ENCODE measurements at places on chromosomes 1 and 21.
A peak's percentile ranks its signal among the peaks of the same experiment; 100 is the strongest.

DNA sequence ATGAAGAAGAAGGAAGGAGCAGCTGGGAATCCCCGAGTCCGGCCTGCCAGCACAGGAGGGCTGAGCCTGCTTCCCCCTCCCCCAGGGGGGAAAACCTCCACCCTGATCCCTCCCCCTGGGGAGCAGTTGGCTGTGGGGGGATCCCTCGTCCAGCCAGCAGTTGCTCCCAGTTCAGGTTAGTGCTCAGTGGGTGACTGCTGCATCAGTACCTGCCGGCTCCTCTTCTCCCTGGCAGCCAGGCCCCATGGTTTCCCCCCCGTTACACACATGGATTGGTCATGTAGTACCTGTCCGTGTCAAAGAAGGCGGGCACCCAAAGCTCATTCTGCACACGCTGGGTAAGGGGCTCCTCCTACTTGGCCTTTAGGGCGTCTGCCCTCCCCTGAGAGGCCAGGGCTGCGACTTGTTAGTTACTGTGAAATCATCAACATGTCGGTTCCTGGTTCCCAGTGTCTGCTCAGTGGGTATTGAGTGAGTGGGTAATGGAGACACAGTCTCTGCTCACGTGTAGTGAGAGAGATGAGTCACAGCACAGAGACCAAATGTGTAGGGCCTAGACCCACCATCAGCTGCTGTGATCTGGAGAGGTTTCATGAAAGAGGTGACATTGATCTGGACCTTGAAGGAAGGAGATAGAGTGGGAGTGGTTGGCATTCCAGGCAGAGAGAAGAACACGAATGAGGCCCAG is 11.5 kb downstream of the NECAP2 start:
- peak; percentile 49 for DNase-seq

DNA sequence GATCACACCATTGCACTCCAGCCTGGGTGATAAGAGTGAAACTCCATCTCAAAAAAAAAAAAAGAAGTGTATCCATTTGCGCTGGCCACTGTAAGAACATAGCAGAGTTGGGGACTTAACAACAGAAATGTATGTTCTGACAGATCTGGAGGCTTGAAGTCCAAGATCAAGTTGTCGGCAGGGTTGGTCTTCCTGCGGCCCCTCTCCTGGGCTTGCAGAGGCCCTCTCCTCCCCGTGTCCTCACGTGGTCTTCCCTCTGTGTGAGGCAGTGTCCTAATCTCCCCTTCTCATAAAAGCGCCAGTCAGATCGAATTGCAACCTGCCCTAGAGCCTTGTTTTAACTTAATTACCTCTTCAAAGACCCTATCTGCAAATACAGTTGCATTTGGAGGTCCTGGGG is 52.6 kb downstream of the MT1HL1 start:
- no peak for DNase-seq

DNA sequence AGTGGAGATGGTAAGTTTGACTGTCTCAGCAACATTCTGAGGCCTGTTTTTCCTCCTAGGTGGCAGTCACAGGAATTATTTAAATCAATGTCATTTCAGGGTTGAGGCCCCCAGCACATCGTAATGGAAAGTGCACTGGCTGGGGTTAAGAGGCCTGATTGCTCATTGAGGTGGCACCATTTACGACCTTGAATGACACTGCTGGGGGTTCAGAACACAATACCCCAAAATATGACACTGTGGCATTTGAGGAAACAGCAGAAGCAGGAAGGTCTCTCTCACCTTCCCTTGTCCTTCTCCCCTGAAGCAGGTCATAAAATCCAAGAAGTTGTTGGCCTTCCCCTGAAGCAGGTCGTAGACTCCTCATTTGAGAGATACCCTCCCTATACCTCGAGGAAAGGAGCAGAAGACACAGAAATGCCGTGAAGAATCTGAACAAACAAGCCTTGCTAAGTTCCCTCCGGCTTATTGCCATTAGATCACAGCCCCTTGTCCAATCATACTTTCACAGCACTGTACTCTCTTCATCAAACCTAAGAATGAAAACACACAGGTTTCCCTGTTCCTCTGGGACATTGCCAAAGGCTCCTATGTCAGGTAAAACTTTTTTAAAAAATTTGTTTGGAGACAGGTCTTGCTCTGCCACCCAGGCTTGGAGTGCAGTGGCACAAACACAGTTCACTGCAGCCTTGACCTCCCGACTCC is 71.3 kb downstream of the S1PR1 start:
- no peak for DNase-seq

DNA sequence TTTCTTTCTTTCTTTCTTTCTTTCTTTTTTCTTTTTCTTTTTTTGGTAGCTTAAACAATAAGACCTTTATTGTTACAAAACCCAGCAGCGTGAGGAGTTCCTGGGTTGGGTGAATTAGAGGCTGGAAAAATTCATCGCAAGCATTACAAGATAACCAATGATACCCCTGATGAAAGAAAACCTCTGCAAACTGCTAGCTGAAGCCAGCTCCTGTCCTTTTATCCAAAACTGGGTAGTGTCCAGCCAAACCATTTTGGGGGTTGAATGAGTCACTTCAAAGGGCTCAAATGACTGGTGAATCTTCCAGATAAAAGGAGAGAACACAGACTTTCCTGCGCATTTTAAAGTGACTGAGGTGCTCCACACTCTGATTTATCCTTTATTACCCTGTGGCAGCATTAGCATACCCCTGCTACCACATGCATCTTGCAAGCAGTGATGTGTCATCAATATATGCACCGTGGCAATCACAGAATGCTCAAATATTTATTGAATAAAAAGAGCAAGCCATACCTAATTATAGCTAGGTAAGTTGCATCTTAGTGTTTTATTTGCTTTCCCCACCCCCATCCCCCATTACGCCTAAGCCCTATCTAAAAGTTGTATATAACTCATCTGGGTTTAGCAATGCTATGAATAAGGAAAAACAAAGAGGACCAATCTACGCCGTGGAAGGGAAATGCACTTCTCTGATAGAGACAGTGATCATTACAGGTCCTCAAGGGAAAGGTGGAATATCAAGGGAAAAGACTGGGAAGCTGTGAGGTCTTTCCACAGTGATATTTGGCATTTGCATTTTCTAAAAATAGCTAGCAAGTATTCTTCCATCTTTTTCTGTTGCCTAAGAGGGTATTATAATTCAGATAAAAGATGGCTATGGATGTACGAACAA is 32.4 kb upstream of the CEP350 start:
- DNase-seq, result no peak

- DNase-seq, result no peak
Observed at GRCh38 chr1:200972985-200973742, 50.4 kb downstream of the KIF21B start.

GRCh38 chr1:199422206-199422605 is 605.3 kb upstream of the NR5A2 start:
- DNase-seq, result no peak

- DNase-seq, result no peak
Observed at GRCh38 chr1:180572760-180573159, 14.0 kb downstream of the OVAAL start.

DNA sequence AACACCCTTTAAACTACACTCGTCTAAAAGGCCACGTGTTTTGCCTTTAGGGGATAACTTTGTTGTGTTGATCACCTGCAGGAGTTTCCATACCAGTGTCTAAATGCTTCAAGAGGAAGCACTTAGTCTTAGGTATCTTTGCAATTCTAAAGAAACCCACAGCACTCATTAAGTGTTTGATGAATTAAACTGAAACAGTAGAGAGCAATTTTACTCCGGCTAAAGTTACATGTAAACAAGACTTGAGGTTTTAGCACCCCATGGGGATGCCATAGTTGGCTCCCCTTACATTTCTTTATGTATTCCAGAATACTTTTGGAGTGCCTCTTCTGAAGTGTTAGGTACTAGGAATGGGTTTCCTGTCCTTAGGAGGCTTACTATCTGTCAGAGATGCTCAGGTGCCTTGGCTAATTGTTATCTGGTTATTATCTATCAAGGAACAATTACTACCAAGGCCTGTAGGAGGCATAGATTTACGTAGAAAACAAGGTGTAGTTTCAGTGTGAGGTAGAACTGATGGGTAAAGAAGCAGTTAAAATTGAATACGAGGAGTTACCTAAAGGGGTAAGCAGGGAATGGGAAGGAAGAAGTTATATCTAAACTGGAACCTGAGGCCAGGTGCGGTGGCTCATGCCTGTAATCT is 176.8 kb upstream of the SAMSN1 start:
- no peak for DNase-seq

- no peak for DNase-seq
Observed at GRCh38 chr1:82896036-82896435, 1095.3 kb downstream of the ADGRL2 start.

- no peak for DNase-seq
Observed at GRCh38 chr21:23960769-23961168, 1646.5 kb downstream of the MRPL39 start.

DNA sequence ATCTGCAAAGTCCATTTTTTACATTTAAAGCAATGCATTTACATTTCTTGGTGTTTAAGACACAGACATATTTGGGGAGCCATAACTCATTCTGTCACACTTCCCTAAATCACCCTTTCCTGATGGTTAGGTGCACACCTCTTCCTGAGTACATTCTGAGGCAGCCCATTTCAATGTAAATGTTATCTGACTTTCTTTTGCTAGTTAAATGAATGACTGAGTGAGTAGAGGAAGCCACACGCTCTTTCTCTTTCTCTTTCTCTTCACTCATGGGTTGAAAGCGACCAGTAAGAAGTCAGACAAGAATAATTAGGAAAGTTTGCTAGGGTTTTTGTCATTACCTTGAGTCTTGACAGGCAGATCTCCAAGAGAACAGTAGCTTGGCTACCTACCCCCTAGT is 143.1 kb downstream of the S1PR1 start:
- peak; percentile 27 for DNase-seq

DNA sequence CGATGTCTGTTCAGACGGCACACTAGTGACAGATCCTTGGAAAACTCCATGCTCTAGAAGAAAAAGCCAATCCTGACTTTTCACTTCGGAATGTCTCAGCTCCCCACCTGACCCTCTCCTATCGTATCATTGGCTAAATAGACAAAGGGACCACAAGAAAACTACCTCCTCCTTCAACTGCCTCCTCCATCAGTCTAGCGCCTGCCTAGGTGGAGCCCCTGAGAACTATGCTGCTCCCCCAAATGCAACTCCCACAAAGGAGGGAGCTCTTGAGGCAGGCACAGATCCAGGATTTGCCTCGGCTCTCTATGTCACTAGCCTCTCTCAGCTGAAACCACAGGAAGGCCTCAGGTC is 148.4 kb downstream of the TOMM20 start:
- DNase-seq, result no peak

DNA sequence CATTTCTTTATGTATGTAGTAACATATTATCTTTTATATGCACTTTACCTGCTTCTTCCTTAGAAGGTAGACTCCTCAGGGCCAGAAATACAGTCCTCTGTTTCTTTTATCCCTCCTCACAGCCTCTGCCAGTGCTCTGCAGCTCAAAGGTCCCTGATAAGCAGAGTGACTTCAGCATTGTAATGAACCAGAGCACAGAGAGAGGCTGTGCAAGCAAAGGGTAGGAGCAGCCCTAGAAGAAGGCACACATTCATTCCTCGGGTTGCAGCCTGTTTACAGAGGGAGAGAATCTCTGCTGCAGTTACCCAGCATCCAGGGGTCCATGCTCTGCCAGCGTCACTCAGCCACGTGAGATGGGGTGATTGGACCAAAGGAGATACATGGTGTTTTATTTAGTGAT is 101.1 kb downstream of the RHOU start:
- DNase-seq, result no peak

DNA sequence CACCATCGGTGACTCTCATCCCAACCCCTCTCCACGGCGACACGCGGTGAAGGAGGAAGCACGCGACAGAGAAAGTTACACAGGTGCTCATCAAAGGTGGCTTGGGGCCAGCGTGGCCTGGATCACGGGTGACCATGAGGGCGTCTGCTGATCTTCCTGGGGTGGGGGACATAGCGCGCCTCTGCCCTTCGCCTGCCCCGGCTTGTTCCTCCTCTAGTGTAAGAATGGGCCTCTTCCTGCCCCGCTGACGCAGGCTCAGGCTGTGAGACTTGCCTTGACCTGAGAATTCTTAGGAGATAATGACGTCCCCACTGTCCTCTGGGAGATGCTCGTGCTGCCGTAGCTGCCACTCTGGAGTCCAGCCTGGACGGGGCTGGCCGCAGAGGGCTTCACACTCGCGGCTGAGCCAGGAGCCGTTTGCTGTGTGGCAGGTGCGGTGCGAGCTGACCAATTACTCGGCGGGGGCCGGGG is 39.0 kb upstream of the TMEM52 start:
- no peak for DNase-seq

DNA sequence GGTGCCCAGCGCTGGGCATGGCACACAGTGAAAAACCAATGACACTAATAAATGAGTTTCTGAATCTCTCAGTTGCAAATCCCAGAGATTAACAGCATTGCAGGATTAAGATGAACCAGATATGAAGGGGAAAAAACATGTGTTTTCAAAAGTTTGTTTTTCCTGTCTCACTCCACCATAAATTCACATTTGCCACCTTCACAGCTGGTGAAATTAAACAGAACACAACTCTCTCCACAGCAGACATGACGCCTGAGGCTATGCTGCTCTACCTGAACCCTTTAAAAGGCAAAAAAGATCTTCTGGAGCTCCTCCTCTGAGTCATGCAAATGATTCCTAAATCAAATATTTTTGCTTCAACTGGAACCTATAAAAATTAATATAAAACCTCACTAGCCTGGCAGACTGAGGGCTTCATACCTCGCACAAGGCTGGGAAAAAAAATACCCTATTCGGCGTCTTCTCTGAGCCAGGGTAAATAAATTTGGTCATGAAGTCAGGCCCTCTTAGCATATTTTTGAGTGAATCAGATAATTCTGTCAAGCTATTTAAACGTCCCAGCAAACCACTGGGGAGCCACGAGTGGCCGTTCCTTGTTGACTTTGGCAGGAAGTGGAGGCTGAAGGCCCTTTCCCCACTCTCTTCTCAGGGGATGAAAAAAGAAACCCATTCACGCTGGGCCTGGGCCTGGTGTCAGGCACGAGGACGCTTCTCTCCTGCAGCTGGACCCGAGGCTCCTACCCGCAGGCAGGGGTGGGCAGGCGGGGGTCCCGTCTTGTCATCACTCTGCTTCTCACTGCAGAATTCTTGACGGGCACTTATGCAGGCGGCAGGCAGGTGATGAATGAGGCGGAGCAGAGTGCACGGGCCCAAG is 53.0 kb downstream of the DMRTB1 start:
- no peak for DNase-seq

GRCh38 chr1:40980453-40981121 is 1.1 kb downstream of the CTPS1 start:
- peak; percentile 50 for DNase-seq
